HFFc6 (cell line): ENCODE measurements at places on chromosomes 7 and 10.

DNA sequence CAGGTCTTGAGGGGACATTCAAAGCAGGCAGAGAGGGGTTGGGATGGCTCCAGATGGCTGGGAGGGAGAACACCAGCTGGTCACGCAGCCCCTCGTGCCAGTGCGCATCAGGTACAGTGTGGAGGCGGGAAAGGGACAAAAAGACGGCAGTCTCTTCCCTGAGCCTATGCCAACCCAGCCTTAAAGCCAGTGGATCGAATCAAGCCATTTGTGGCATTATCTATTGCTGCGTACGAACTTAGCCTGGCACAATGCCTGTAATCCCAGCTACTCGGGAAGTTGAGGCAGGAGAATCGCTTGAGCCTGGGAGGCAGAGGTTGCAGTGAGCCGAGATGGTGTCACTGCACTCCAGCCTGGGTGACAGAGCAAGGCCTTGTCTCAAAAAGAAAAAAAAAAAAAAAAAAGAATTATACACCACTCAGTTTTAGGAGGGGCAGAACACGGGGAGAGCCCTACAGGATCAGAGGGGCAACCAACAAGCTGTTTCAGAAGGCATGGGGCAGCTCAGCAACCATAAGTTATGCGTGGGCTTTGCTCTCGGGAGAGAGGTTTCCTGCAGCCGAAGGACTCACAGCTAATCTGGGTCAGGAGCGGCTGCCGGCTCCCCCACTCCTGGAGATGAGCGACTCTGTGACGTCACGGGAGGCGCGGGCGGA lies 356 bp upstream of the NDUFB2 start:
- peak; percentile 89 for DNase-seq

- no peak for DNase-seq
Measured at GRCh38 chr7:54014765-54015164, 527.4 kb upstream of the VSTM2A start.

DNA sequence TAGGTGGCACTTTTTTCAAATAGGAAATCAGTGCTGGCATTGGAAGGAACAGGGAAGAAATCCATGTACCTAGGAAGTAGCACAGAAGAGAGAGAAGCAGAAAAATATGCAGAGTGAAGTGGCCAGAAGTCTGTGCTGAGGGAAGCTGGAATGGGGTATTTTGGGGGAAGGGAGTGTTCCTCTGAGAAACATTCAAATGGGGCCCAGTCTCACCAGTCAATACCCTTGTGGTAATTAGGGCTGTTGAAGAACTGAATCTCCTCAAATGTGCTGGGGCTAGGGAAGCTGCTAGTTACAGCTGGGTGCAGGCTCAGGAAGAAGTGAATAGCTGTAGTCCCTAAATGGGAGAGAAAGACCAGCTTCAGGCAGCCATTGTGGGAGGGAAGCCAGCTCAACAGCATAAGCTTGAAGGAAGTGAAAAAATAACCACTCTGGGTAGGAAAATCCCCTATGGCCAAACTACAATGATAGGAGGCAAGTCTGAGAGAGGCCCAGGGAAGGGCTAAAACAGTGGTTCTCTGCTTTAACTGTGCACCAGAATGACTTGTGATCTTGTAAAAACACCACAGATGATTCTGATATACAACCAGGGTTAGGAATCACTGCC lies 7.6 kb downstream of the NDST2 start:
- DNase-seq, result no peak

GRCh38 chr10:62819141-62819920 lies 3.2 kb upstream of the EGR2 start:
- no peak for DNase-seq

GRCh38 chr10:133307776-133308420 lies 774 bp downstream of the TUBGCP2 start:
- peak; percentile 60 for DNase-seq

GRCh38 chr7:82209179-82209747 lies 234.3 kb downstream of the CACNA2D1 start:
- DNase-seq, result no peak

GRCh38 chr10:71357792-71358265 lies 38.8 kb downstream of the SLC29A3 start:
- peak; percentile 25 for DNase-seq

- DNase-seq, result no peak
Measured at GRCh38 chr10:13615650-13616300, 29.0 kb downstream of the PRPF18 start.

GRCh38 chr10:120453319-120453718 lies 3.7 kb upstream of the PLPP4 start:
- no peak for DNase-seq

- no peak for DNase-seq
Measured at GRCh38 chr7:139036901-139037300, 1.1 kb upstream of the ZC3HAV1L start.

DNA sequence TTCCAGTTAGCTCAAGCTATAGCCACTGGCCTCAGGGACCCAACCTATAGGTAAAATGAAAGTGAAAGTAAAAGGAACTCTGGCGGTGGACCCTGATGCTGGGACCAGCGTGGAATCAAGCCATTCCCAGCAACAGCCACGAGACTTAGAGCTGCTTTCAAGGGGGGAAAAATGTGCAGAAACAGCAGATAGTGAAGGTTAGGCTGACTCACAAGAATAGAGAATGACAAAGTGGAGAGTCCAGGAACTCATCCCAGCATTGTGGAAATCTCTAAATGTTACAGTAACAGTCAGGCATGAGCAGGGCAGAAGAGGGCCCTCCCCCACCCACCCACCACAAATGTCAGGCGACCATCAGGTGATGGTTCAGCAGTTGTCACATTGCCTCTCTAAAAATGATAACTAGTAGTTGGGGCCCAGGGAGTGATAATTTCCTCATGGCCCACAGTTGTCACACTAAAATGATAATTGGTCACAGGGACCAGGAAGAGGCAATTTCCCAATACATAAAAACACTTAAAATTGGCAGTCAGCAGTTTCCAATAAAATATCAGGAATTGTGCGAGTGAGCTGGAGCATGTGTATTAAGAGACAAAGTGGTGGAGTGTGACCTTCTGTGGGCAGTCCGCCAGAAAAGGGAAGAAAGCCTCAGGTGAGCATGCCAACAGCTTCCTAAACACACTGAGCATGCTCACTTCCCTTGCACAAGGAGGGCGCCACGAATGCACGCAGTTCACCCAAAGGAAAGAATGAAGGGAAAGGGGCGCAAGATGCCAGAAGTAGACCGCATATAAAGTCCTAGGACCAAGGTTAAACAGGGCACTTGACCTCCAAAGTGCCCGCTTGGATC lies 129.8 kb upstream of the PPP1R3A start:
- no peak for DNase-seq

GRCh38 chr7:134037991-134038390 lies 89.1 kb upstream of the LRGUK start:
- no peak for DNase-seq

GRCh38 chr10:77351386-77351785 lies 286.2 kb downstream of the KCNMA1 start:
- DNase-seq, result peak; percentile 25

DNA sequence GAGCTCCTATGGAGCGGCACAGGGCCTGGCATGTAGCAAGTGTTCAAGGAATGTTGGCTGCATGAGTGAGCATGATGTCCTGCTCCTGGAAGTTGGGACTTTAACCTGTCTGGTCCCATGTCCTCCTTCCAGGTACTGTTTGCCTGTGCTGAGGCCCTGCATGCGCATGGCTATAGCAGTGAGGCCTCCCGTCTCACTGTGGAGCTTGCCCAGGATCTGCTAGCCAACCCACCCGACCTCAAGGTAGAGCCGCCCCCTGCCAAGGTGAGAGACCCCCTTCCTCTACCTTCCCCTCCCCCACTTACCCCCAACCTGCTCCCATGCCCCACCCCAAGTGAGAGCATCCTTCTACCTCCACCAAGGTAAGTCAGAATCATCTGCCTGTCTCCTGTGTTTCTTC lies 8.1 kb downstream of the ZSWIM8 start:
- DNase-seq, result no peak

GRCh38 chr7:151695951-151696541 lies 176.4 kb upstream of the RHEB start:
- DNase-seq, result no peak

GRCh38 chr10:43407576-43408330 lies 1.2 kb downstream of the HNRNPF start:
- peak; percentile 82 for DNase-seq

- DNase-seq, result peak; percentile 34
Measured at GRCh38 chr7:29557954-29558353, 5.7 kb upstream of the PRR15 start.

DNA sequence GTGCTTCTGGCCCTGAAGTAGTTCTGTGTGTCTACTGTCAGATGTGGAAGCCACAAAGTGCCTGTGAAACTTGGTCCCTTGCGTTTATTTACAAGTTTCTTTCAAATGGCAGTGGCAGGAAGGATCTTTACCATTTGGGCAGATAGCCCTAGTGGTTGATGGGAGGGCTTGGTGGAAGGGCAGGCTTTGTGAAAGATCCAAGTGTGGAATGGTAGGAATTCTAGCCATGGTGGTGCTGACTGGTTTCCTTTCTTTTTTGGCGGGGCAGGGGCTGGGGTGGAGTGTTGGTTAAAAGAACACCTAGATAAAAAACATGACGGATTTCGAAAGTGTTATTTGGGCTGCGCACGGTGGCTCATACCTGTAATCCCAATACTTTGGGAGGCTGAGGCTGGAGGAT lies 27.0 kb downstream of the AUTS2 start:
- DNase-seq, result no peak

GRCh38 chr10:13743101-13743693 lies 156.4 kb downstream of the PRPF18 start:
- DNase-seq, result no peak

DNA sequence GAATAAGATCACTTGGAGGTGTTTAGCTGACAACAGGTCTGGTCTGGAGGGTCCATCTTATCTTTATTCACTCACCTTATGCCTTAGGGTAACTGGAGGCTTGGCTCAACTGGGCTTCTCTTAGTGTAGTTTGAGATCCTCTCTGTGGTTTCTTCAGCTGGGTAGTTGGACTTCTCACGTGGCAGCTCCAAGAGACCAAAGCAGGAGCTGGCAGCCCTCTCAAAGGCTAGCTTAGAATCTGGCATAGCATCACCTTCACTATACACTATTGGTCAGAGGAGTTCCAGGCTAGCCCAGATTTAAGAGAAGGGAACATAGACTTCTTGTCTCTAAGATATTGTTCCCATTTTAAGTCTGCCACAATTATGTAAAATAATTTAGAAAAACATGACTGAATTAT lies 16.4 kb downstream of the ADK start:
- DNase-seq, result no peak

GRCh38 chr7:44811093-44811492 lies 14.6 kb downstream of the PPIA start:
- DNase-seq, result no peak

DNA sequence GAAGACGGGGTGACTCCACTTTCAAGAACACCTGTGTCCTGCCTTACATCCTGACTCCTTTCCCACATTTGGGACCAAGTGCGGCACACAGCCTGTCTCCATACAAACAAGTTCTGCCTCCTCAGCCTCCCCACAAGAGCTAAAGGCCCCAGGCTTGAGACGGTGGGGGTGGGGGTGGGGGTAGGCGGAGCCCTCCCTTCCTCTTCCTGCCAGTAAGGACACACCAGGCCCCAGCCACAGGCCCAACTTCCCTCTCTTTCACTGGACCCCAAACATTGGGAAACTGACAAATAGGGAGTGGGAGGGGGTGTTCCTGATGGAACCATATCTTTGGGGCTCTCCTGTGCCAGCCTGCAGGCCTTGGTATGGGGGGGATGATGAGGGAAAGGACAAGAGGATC lies 4.6 kb downstream of the CDK5 start:
- no peak for DNase-seq

DNA sequence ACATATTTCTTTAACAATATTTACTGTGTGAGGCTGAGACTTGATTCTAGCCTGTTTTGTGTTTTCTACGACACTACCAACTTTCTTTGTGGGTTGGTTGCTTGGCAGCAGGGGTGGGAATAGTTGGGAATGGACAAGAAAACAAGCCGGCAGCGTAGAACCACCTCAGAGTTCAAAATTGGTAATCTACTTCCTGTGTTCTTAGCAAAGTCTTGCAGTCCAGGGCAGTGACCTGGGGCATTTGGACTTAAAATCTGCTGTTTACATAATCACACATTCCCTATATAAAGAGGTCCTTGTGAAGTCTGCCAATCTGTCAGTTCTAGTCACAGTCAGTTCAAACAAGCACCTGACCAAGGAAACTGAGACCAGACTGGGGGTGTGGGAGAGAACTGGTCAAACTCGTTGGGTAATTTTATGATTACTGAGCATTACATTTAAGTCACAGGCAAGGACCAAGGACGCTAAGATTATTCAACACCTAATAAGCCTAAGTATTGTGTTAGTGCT lies 167.9 kb downstream of the CPEB3 start:
- no peak for DNase-seq

GRCh38 chr7:130998993-130999602 lies 265.1 kb upstream of the KLF14 start:
- peak; percentile 33 for DNase-seq

GRCh38 chr7:17158261-17158660 lies 140.2 kb upstream of the AHR start:
- no peak for DNase-seq

- no peak for DNase-seq
Measured at GRCh38 chr10:79166741-79167140, 98.0 kb downstream of the ZMIZ1 start.

GRCh38 chr10:78905015-78905956 lies 163.5 kb upstream of the ZMIZ1 start:
- no peak for DNase-seq

GRCh38 chr7:136348542-136349192 lies 371.5 kb upstream of the MTPN start:
- DNase-seq, result no peak

DNA sequence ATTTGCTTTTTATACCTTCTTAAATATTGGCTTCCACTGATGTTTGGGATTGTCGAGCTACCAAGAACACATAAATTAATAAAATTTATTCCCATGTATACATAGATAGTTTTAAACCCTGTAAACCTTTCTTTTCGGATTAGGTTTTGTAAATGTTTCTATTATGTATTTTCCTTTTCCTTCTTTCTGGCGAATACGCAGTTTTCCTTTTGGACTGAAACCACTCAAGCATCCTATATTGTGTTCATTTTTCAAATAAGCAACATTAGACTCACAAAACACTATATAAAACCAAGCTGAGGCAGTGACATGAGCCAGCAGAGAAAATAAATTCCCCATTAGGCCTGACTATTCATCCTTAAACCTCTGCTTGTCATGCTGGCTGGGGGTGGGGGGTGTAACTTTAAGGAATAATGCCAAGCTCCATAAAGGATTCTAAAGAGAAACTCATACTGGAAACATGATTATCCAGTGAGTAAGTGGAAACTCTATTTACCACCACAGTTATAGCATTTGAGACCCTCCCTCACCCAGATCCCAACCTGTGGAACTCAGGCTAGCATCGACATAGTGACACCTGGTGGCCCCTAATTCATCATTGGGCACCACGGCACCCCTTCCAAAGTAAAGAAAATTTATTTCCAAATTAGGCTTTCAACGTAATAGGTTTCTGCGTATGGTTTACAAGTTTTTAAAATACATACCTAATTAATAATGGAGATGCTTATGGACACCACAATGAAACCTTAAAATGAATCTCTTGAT lies 86.5 kb upstream of the CELF2 start:
- no peak for DNase-seq

- DNase-seq, result no peak
Measured at GRCh38 chr7:55020466-55020871, 1.7 kb downstream of the EGFR start.
